Left cardiac atrium (tissue), 4 donors: ENCODE measurements at places on chromosomes 16 and 17. TPM values are rescaled to one million over a fixed set of nuclear protein-coding genes. Genes with fewer than 3 reads are reported as not detected.

The TMEM114 gene
- not detected for total RNA-seq

The ST6GALNAC1 gene
- 2.4 TPM for total RNA-seq

The MYO1C gene
- 184 TPM for total RNA-seq

- no peak for DNase-seq
These were observed 77.2 kb downstream of the C17orf67 start for GRCh38 chr17:56756536-56756935.

- no peak for DNase-seq
These were observed 4.6 kb downstream of the ZSCAN10 start for GRCh38 chr16:3094289-3095027.
